ENCODE measurements at places on chromosomes 12 and 14.
A peak's percentile ranks its signal among the peaks of the same experiment; 100 is the strongest.

GRCh38 chr14:97709552-97709951 lies 912.4 kb downstream of the VRK1 start:
- no peak for DNase-seq

- DNase-seq, result no peak
Measured at GRCh38 chr14:89233184-89233583, 183.8 kb downstream of the FOXN3 start.

GRCh38 chr12:109818905-109819500 lies 14.2 kb downstream of the TRPV4 start:
- no peak for DNase-seq

- no peak for DNase-seq
Measured at GRCh38 chr14:55097881-55098560, 31.0 kb upstream of the LGALS3 start.

GRCh38 chr12:128637642-128638606 lies 185.8 kb downstream of the SLC15A4 start:
- DNase-seq, result no peak

- DNase-seq, result no peak
Measured at GRCh38 chr14:49923881-49924280, 31.0 kb downstream of the ARF6 start.

- DNase-seq, result peak; percentile 17
Measured at GRCh38 chr14:73591690-73592449, at the start of gene ACOT4. Gene ACOT4, plus strand, starts transcription at chr14:73591873. Its CDS starts 87 bp downstream, at chr14:73591960.

DNA sequence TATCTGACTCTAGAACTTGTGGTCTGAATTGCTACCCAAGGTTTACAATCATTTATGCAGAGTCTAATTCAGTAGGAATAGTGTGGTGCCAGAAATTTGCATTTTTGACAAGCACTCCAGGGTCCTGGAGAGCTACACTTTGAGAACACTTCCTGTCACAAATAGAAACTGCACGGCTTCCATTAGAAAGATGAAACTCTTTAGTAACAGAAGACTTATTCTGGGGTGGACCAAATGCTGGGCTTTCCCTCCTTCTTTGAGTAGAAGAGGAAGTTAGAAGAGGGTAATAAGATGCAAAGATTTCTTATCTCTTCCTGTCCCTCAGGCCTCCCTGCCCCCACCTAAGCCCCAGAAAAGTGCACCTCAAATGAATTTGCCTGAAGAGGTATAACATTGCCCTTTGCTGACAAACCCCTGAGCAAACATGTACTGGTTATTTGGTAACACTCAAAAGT lies 28.4 kb downstream of the DGLUCY start:
- DNase-seq, result no peak

DNA sequence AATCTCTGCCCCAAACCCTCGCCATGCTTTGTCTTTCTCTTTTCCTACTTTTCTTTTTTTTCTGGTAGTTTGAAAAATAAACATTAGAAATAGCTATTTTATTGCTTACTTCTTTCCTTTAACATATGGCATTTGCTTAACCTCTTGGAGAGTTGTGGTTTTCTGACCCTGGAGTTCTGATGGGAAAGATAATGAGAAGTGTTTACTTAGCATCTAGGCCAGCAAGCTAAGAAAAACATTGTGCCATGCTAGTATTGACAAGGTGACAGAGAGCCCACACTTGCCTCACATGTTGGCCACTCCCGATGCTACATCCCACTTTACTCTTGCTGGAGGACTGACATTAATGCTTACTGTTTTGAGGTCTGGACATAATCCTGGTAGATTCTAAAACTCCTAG lies 886.2 kb downstream of the DIO2 start:
- DNase-seq, result no peak

DNA sequence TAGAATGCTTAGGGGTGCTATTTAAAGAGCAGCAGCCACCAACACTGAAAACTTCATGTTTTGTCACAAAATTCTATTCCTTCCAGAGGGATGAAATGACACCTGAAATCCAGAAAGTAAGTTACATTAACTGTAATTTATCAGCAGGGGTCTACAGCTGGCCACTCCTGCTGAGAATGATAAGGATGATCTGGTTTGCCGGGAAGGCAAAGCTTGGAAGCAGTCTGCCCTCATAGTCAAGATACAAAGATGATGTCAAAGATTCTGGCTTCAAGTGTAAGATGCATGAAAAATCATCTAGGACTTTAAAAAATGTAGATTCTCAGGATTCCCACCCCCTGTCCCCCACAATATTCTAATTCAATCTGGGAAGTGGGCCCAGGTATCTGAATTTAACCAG lies 58.4 kb downstream of the DCAF5 start:
- DNase-seq, result no peak

DNA sequence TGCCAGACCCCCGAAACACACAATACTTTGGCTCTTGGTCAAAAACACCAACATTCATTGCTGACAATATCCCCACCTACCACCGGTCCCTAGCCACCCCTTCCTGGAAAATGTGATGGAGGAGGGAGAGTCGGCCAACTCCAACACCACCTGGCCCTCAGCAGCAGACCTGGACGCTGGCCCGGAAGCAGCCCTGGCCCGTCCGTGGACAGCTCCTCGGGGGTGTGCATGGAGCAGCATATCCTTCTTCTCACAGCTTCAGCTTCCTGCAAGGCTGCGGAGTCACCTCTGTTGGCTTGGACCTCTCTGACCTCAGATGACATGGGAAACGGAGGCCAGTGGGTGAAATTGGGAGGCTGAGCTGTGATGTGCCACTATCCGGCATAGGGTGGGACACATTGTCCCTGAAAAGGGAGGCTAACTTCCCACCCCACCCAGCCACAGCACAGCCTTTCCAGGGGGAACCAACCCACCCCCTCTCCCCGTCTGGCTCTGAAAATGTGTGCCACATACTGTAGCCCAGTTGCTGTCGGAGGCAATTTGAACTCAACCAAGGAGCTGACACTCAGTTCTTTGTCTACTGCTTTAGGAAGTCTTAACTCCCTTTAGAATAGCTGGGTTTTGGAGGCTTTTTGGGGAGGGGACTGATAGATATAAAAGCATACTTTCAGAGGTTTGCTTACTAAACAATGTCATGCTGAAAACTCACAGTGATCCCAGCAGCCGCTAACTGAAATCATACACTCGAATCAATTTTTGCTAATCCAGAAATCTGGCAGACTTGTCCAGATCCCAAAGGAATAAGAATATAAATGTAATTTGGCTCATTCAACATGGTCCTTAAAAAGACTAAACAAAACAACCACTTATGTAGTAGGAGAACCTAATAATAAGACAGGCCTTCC lies 43.1 kb upstream of the LTA4H start:
- no peak for DNase-seq

DNA sequence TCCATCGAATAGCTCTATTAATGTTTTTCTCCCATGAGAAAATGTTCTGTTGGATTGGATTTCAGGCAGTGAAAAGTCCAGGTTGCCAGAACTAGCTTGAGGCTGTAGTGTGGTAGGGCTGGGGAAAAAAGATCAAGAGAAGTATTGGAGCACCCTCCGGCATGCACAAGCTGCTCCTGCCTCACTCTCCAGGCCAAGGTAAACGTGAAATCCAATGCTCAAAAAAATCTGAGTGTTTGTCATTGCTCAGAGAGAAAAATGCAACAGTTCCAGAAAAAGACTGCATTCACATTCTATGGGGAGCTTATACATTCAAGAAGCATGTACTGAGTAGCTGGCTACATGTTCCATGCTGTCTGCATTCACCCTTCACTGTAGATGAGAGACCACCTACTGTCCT lies 680.9 kb upstream of the TBX3 start:
- DNase-seq, result no peak

GRCh38 chr12:98352218-98352811 lies 163.1 kb upstream of the TMPO start:
- DNase-seq, result peak; percentile 65

- DNase-seq, result peak; percentile 91
Measured at GRCh38 chr12:56079723-56080555, at the start of gene ERBB3. Gene ERBB3, plus strand, starts transcription at chr12:56080165. Its CDS starts 136 bp downstream, at chr12:56080301.

DNA sequence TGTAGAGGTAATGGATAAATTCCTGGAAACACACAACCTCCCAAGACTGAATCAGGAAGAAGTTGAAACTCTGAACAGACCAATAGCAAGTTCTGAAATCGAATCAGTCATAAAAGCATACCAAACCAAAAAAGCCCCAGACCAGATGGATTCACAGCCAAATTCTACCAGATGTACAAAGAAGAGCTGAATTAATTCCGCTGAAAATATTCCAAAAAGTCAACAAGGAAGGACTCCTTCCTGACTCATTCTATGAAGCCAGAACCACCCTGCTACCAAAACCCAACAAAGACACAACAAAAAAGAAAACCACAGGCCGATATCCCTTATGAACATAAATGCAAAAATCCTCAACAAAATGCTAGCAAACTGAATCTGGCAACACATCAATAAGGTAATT lies 81.5 kb downstream of the SLC38A4 start:
- DNase-seq, result no peak

DNA sequence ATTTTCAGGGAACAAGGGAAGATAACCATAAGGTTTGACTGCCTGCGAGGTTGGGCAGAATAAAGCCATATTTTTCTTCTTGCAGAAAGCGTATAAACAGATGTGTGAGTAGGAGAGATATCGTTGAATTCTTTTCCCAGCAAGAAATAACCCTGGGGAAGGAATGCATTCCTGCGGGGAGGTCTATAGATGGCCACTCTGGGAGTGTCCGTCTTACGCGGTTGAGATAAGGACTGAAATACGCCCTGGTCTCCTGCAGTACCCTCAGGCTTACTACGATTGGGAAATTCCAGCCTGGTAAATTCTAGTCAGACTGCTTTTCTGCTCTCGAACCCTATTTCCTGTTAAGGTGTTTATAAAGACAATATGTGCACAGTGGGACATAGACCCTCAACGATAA lies 225.0 kb downstream of the LRIG3 start:
- no peak for DNase-seq

DNA sequence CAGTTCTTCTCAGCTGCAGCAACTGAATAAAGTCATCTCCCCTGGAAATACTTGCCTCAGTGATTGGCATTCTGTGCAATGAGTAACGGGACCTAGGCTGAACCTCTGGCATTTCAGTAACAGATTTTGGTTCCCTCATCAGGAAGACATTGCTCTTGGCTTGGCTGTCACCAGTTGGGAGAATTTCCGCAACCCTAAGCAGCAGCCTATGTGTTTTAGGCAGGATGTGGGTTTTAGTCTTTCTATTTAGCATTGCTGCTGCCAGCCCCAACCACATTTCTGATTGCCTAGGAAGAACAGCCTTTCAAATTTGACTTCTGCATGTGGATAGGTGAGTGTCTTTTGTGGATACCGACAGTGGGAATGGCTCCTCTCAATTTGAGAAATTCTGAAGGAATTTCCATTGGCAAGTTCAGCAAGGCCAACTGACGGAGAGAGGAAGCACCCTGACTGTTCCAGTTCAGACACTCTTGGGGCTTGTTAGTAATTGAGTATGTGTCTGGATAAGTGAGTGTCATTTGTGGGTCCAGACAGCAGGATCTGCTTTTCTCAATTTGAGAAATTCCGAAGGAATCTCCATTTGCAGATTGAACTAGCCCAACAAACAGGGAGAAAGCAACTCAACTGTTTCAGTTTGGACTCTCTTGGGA lies 19.0 kb upstream of the CLEC2A start:
- DNase-seq, result no peak

- no peak for DNase-seq
Measured at GRCh38 chr14:63475761-63476160, 67.4 kb downstream of the PPP2R5E start.

DNA sequence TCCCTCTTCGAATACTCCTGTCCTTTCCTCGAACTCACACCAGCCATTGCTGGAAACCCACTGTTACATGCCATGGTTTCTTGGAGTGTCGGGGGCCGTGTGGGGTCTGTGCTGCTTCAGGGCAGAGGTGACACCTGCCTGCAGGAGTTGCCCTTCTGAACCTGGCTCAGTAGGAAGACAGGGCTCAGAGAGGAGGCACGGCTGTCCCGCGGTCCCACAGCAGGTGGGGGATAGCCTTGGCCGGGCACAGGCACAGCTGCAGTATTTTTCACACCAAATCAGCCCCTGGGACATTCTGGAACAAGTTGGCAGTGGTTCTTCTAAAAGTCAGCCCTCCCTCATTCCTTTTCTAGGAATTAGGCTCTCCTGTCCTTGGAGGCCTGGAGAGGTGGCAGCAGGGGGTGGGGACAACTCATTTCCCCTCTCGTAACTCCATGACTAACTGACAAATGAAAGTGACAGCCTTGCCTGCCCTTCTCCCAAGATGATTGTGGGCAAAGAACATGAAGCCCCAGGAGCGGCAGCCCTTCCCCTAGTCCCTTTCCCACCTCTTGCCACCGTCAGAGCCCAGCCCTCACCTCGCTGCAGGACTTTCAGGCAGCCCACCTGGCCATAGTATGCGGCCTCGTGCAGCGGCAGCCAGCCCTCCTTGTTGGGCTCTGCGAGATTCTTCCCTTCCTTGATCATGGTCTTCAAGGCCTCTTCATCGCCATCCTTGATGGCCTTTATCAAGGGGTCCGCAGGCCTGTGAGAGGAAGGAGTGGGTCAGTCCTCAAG lies 22.4 kb downstream of the ASB2 start:
- DNase-seq, result no peak

GRCh38 chr12:95573951-95574576 lies 22.8 kb upstream of the USP44 start:
- DNase-seq, result no peak

DNA sequence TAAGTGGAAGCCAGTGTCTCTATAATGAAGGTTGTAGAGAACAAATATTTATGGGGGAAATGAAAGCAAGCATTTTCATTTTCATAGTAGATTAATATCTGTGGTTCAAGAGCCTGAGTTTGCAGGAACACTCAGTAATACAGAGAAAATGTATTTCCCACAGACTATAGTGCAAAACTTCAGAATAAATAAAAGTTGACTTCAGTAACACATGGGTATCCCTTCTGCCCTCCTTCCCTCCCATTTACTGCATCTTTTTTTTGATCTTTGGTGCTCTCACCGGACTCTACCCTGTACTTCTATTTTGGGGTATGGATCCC lies 75.3 kb upstream of the AMN1 start:
- DNase-seq, result no peak

DNA sequence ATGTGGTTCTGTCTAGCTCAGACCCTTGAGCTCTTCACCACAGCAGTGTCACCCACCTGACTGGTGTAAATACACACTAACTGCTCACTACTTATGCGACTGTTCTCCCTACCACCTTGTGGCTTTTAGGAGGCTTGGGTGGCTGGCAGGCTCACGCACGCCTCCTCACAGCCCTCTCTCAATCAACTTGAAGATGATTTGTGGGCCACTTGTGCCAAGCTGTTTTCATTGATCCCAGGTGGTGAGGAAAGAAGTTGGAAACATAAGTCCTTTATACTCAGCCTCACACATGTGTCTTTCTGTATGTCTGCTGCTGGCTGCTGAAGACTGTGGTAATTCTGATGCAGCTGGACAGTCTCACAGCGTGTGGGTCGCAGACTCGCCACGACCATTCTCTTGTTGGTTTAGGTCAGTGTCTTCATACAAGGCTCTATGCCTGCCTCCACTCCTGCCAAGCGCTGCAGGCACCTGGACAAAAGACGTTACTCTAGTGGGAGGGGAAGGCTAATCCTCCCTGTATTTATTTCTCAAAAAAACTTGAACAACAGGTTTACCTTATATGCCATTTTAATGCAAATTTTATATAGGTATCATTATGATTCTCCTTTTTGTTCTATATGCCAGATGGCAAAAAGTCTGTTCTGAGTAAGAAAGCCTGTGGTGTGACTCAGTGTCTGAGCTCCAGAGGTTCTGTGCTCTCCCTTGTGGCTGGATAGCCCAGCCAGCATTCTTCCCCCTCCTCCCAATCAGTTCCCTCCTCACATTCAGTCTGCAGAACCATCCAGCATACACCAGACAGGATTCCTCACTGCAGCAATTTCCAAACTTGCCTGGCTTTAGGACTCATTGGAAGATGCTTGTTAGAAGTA lies 115.6 kb downstream of the DIP2B start:
- peak; percentile 89 for DNase-seq
